ENCODE measurements at places on chromosomes 5 and 9.

GRCh38 chr5:10649666-10650380 lies 86.0 kb downstream of the ANKRD33B start:
- no peak for DNase-seq

GRCh38 chr9:104090578-104090977 lies 3.5 kb upstream of the SMC2 start:
- no peak for DNase-seq

- no peak for DNase-seq
Observed at GRCh38 chr5:159057996-159058395, 41.7 kb downstream of the EBF1 start.

GRCh38 chr9:89427621-89428221 lies 70.2 kb downstream of the SEMA4D start:
- no peak for DNase-seq

DNA sequence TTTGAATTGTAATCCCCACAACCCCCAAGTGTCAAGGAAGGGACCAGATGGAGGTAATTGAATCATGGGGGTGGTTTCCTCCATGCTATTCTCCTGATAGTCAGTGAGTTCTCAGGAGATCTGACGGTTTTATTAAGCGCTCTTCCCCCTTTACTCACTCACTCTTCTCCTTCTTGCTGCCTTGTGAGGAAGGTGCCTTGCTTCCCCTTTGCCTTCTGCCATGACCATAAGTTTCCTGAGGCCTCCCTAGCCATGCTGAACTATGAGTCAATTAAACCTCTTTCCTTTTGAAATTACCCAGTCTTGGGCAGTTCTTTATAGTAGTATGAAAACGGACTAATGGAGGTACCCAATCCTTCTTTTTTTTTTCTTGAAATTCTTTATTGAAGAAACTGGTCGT lies 2.2 kb upstream of the CEP120 start:
- no peak for DNase-seq

DNA sequence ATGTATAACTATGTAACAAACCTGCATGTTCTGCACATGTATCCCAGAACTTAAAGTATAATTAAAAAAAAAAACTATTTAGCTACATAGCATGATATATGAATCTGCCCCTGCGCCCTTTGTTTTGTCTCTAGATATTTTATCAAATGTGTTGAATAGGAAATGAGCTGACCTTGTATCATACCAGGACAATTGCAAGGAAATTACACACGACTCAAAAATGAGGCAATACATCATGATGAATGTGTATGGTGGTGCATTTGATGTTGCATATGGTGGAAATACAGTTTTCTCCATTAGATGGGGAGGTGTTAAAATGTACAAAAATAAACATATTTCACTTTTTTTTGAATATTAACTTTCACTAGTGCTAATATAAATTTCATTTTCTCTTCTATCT lies 28.6 kb upstream of the CEP78 start:
- DNase-seq, result no peak

- no peak for DNase-seq
Observed at GRCh38 chr5:178422400-178422775, 167.8 kb downstream of the COL23A1 start.

- no peak for DNase-seq
Observed at GRCh38 chr5:164237486-164237885, 732.1 kb downstream of the MAT2B start.

GRCh38 chr5:100771181-100771580 lies 131.9 kb downstream of the ST8SIA4 start:
- no peak for DNase-seq

- no peak for DNase-seq
Observed at GRCh38 chr9:7799944-7800285, 337 bp upstream of the DMAC1 start.

DNA sequence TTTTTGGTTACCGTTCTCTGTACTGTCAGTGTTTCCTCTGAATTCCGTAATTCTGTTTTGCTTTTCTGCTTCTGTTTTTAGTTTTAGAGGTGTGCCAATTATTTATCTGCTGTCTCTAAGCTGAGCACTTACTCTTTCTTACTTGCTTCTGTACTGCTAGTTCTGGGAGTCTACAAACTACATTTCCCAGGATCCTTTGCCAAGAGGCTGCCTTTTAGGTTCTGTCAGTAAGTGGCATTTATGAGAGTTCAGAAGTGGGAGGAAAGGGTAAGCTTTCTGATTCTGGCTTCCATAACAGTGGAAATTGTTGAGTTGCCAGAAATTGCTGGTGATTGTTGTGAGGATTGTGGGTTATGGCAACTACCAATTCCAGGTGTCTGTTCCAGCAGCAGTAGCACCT lies 102.4 kb downstream of the OSTF1 start:
- DNase-seq, result no peak

DNA sequence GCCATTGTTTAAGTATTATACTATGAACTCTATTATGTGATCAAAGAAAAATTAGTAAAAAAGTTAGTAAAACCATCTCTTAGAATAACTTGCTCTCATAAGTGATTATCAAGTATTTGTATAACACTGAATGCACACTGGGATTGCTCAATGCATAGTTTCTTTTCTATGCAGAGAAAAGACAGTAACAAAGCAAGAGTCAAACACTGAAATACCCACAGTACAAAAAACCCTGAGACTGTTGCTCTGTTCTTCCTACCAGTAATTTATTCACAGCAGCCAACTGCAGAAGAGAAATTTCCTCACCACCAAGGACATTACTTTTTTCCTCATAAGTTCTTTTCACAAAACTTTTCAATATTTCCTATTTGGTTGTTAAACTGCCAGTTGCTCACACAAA lies 634.4 kb downstream of the DTWD2 start:
- no peak for DNase-seq

DNA sequence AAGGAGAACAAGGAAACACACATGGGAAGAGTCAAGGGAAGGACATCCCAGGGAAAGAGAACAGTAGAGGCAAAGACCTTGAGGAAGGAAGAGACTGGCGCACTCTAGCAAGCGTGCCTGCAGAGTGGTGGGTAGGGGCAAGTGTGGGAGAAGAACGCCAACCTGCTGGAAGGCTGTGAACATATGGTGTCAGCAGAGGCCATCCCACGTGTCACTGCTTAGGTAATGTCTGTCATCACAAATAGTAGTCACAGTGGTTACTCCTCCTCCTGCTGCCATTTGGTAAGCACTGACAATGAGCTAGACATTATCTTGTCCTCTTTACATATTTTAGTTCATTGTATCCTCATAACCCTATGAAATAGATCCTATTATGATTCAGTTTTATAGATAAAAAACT lies 206.4 kb upstream of the TRIM32 start:
- DNase-seq, result no peak

DNA sequence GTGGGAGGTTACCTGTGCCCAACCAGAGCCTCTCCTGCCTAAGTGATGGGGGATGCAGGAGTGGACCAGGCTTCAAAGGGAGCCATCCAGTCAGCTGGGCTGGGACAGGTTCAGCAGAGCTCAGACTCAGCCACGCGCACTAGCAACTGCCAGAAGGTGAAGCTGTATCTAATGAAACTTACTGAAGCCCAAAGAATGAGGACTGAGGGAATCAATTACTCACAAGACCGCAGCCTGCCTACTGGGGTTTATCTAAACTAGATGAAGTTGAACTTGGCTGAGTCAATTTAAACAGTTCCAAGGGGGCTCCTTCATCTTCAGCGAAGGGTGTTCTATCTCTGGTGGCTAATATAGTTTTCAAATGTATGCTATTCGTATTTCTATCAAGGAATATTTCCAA lies 11.4 kb downstream of the HAND1 start:
- no peak for DNase-seq

DNA sequence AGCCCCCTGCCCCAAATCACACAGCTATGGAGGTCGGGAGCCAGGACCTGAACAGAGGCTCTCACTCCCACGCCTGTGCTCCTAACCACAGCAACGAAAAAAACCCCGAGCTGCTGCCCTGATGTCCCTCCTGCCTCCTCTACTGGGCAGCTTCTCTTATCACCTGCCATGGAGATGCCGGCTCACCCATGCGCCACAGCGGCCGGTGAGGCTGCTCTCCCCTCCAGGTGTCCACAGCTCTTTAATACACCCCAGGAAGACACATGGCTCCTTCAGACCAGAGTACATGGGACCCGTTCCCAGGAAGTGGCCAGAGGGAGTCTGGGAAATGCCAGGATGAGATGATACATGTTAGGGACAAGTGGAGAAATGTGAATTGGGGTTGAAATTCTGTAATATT lies 110.9 kb downstream of the COL23A1 start:
- DNase-seq, result no peak

- DNase-seq, result peak; percentile 70
Observed at GRCh38 chr5:149442563-149443182, 63.6 kb upstream of the IL17B start.

GRCh38 chr5:77186652-77187370 lies 23.7 kb upstream of the PDE8B start:
- no peak for DNase-seq

- no peak for DNase-seq
Observed at GRCh38 chr5:81080809-81081460, 120.8 kb downstream of the RASGRF2 start.

GRCh38 chr9:97039514-97039860 lies 545 bp upstream of the CTSV start:
- DNase-seq, result no peak

DNA sequence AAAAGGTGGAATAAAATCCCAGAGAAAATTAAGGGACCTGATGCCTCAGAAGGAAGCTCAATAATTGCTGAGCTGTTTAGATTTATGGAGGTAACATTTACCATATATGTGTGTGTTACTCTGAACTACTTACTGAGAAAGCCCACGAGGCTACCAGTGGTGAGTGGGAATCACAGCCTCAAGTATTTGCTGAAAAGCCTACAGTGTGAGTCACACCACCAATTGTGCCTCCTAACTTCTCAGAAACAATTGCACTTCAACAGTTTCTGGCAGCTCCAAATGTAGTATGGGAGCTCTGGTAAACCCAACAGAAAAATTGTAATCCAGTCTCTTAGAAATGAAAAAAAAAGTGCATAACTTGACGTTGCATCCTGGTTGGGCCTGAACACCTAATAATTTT lies 551.6 kb downstream of the PRDM9 start:
- no peak for DNase-seq

DNA sequence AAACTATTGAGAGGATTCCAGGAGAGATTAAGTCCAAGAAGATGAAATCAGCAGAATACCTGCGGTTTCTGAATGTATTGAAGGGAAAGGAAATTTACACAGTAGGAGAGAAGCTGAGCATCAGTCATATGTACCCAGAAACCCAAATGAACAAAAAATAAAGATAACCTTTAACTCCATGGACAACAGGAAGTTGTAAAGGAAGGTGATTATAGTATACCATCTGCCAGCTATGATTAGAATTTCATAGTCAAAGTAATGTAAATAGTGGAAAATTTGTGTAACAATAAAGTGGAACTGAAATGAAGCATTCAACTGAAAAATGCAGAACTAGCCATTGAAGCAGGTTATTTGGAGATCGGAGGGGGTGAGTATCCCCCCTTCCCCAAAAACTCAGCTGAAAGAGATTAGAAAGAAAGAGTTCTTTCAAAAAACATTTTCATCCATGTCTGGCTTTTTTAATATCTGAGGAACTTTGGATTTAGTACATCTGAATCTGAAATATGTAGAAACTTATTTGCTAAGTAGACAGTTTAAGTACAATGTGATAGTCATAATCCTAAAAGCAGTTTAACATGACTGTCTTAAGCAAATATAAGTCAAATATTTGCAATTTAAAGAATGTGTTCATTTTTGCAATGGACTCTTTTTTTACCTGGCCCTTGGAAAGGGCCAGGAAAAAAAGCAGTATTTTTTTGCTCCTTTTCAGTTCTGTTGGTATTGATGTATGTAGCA lies 58.4 kb downstream of the APC start:
- DNase-seq, result no peak

DNA sequence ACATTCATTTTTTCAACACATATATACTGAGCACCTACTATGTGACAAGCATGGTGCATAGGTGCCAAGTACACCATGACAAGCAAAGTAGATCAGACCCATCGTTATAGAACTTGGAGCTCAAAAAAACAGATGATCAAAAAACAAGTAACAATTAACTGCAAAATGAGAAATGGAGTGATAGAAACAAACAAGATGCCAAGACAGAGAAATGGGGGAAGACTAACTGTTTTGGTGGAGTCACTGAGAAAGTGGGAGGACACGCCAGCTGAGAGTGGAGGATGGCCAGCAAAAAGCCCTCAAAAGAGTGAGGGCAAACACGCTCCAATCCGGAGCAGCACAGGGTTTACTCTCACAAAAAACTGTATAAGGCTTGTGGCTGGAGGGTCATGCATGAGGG lies 50.6 kb downstream of the TTC39B start:
- DNase-seq, result no peak

DNA sequence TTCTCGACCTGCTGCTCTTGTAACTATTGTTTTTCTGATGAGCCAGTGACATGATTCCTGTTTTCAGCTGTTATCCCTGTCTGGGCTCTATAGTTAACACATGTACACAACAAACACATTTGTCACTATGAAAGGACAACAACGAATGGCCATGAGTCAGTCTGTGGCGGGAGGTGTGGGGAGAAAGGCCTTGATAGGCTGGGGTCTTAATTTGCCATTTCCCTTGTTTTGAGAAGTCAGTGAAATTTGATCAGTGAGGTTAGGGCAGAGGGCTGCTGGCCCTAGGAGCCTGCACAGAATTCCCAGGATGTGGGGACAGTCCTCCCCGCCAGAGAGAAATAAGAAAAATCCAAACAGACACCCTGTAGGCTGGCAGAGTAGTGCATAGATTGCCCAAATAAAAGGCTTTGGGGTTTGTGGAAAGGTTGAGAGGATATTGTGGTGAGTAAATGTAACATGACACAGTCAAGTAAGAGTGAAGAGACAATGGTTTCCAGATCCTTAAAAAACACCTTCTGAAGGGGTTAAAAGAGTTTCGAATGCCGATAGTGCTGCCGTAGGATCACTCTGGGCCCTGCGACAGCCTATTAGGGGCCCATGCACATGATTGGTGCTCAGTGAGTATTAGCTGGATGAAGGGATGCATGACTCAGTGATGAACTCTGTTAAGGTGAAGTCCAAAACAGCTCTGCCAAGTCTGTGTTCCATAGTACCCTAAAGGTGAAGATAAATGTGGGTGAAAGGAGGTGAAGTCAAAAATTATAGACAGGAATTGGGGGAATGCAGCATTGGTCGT lies 110.9 kb upstream of the PRRC1 start:
- DNase-seq, result no peak

GRCh38 chr5:167699432-167699831 lies 592.0 kb upstream of the WWC1 start:
- no peak for DNase-seq
